Amniotic stem cell (primary cell): ENCODE measurements at places on chromosomes 12 and 14.

DNA sequence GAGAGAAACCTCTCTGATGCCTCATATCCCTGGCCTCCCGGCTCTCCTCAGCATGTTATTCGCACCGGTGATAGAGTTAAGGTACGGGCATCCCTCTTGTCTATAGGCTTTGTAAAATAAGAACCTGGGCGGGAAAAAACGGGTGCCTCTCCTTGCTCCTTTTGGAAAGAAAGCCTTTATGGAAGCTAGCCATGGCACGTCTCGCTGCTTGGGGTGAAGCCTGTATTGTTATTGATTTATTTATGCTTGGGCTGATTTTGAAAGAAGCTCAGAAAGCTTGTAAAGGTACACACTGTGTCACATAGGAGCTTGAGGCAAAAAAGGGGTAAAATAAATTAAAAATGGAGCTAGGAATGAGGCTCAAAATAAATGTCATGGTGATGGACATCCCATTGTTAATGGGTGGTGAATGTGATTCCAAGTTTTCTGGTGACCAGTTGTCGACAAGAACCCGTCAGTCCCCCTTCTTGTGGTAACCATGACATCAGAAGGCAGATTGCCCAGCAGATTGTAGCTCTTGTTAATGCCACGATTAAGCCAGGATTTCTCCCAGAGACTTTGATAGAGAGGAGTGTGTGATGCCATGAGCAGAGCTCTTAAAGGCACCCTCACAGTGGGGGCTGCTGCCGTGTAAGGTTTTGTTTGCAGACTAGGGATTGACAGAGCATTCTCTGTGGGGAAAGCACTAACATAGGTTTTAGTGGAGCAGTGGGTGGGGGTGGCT, 50.4 kb upstream of the ASPG start:
- no peak for DNase-seq

GRCh38 chr14:30580616-30581282, 21.8 kb downstream of the G2E3 start:
- DNase-seq = no peak

DNA sequence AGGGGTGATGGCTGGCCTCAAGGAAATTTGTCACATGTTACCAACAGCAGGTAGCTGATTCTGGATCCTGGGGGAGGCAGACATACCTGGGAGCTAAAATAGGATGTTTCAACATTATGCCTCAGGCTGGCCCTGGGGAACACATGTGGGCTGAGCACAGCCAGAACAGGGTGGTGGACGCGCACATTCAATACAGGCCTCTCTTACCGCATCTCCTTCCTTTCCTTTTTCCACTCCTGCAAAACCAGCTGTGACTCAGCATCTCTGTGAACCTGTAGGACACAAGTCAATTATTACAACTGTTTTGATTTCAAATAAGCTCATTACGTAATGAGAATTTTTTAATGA, 61.0 kb downstream of the NT5DC3 start:
- DNase-seq = no peak

GRCh38 chr12:15732341-15733061, 56.7 kb downstream of the EPS8 start:
- no peak for DNase-seq

GRCh38 chr14:100664841-100665510, 61.7 kb upstream of the DLK1 start:
- DNase-seq = no peak

GRCh38 chr12:102474438-102475064, 5.8 kb downstream of the IGF1 start:
- DNase-seq = no peak

GRCh38 chr14:71245659-71246361, 338.6 kb downstream of the PCNX1 start:
- no peak for DNase-seq

- no peak for DNase-seq
Measured at GRCh38 chr12:78697817-78698415, 166.7 kb upstream of the SYT1 start.

DNA sequence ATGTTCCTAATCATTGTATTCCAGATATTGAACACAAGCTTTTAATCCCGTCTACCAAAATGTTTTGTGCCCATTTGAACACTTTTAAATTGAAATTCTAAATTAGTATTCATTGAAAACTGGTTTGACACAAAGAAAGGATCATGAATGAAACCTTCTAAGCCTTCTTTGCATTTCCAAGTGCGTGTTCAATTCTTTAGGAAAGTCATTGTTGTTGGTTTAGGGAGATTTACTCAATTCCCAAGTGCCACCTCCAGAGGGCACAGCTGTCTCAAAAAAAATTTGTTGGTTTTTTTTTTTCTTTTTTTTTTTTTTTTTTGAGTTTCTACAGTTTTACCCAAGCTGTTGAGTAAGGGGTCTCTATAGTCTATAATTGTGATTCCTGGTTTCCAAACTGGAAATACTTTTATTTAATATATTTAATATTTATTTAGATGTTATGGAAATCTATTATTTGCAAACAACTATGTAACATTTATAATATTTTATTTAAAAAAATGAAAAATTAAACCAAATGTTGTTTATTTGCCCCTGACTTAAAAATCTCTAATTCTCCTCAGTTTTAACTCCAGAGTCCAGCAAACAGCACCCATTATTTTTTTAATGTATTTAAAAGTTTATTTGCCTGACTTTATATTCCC, 79.9 kb downstream of the NEDD1 start:
- peak; percentile 6 for DNase-seq

- DNase-seq = no peak
Measured at GRCh38 chr12:96452261-96452922, 37.0 kb upstream of the CFAP54 start.

- no peak for DNase-seq
Measured at GRCh38 chr14:33309106-33309505, 370.4 kb downstream of the NPAS3 start.

GRCh38 chr12:54472494-54473262, 724 bp downstream of the GTSF1 start:
- no peak for DNase-seq

GRCh38 chr12:131598717-131599116, 112.2 kb upstream of the SFSWAP start:
- DNase-seq = no peak

GRCh38 chr14:81388336-81388735, 11.8 kb downstream of the STON2 start:
- DNase-seq = no peak

- DNase-seq = no peak
Measured at GRCh38 chr12:116628989-116629388, 69.8 kb downstream of the MAP1LC3B2 start.

DNA sequence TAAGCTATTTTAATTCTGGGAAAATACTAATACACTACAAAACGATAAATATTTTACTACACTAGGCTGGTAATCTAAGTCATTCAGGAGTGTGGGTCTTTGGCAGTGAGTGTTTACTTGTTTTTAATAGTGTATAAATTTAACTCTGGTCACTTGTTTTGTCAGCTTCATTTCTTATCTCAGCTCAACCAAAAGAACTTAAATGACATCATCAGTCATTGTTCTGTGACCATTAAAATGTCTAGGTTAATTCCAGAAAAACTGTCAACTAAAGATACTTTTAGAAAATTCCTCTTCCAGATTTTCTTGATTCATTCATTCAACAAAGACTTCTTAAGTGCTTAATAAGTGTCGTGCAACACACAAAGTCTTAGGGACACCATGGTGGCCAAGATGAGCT, 102.8 kb downstream of the FOXN3 start:
- no peak for DNase-seq

GRCh38 chr12:126676434-126676833, 1590.5 kb upstream of the TMEM132C start:
- no peak for DNase-seq

GRCh38 chr12:26282339-26282940, 87.1 kb downstream of the SSPN start:
- no peak for DNase-seq

DNA sequence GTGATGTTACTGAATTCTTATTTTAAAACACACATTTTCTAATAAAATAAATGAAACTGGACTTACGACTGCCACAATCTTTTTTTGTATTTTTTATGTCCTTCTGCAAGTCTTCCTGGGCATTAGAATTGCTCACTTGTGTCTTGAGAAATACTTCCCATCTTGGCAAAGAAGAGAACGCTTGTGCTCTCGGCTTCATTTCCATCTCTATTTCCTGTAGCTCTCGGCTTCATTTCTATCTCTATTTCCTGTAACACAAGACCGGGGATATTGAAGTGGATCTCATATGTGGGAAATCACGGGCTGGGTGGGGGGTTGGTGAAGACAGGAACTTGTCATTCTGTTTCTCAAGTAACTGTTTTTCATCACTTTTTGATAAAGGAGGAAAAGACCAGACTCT, 77.9 kb downstream of the EP400 start:
- DNase-seq = no peak
